Stimulated activated CD8-positive, alpha-beta memory T cell treated with anti-CD3 and anti-CD28 coated beads, Interleukin-4, amount 100 ng/mL, for 24 hours (primary cell): ENCODE measurements at places on chromosomes 3 and 15.

- DNase-seq = no peak
Measured at GRCh38 chr3:28569357-28569756, 220.7 kb upstream of the AZI2 start.

DNA sequence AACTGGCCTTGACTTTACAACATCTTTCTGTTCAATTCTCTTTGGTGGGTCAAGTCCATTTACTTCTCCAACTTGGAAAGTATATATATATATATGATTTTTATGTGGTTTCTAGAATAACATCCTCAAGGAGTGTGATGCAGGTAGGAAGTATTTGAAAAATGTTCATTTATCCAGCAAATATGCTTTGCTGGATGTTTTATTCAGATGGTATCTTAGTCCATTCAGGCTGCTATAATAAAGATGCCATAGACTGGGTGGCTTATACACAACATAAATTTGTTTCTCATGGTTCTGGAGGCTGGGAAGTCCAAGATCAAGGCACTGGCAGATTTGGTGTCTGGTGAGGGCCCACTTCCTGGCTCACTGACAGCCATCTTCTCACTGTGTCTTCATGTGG is 168.7 kb upstream of the RASGRP1 start:
- no peak for DNase-seq

DNA sequence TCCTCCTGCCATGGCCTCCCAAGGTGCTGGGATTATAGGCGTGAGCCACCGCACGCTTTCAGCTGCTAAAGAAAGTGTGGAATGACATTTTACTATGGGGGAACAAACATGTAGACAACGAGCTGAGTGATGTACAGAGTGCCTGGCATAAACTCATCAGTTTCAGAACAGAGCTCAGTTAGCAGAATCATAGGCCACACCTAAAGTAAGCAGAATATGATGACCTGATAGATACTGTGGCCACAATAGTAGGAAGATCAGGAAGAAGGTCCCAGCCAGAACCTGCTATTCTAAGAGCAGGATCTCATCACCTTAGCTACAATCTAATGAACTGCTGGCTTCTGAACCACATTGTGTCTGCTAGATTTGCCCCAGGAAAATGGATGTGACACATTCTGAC is 158.3 kb downstream of the TPRG1 start:
- no peak for DNase-seq

GRCh38 chr3:14256561-14257342 is 78.1 kb downstream of the LSM3 start:
- DNase-seq = no peak

GRCh38 chr3:155704061-155704460 is 40.8 kb downstream of the PLCH1 start:
- DNase-seq = no peak

GRCh38 chr3:8886546-8886945 is 76.7 kb downstream of the RAD18 start:
- no peak for DNase-seq

DNA sequence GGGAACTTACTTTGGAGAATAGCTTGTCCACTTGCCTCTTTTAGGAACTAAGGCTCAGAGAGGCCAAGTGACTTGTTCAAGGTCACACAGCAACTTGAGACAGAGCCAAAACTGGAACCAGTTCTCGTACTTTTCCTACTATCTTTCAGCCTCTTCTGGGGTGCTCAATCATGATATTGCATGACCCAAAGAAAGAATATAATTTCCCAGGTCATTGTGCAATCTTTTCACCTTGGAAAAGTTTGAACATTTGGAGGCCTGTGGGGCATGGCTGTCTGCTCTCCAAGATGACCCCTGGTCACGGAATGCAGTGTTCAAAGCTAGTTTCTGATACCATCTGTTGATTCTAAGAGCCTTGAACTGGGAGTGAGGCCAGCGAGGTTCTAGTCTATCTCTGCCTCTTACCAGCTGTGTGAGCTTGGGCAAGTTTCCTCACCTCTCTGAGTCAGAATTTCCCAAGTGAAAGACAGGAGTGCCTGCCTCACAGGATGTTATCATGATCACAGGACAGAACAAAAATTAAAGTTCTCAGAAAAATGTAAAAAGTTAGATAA is 89.7 kb downstream of the BDH1 start:
- DNase-seq = no peak

DNA sequence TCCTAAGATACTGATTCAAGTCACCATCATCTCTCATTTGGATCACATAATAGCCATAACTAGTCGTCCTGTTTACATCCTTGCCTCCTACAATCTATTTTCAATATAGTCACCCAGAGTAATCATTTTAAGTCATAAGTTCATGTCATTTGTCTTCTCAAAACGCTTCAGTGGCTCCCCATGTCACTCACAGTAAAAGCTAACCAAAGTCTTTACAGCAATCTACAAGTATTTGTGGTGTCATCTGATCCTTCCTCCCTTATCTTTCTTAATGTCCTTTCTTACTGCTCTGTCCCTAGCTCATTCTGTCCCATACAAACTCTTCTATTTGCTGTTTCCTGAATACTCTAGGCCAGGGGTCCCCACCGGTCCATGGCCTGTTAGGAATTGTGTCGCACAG is 28.8 kb downstream of the GBE1 start:
- DNase-seq = no peak

DNA sequence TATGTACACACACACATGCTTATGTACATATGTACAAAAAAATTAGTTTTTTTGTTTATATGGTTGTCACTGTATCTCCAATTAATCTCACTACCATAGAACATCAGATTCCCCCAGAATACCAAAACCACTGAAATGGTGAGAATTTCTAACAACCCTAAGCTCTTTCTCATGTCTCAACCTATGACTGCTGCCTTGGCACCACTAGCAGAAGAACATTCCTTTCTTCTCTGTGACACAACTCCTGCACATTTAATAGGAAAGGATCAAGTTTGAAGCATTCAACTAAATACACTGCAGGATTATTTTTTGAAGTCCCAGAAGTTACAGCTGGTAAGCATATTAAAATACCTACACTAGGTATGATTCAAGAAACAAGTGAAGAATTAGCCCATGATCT is 109.6 kb downstream of the FAM174B start:
- DNase-seq = no peak

- DNase-seq = no peak
Measured at GRCh38 chr3:118980832-118981231, 53.8 kb downstream of the IGSF11 start.

DNA sequence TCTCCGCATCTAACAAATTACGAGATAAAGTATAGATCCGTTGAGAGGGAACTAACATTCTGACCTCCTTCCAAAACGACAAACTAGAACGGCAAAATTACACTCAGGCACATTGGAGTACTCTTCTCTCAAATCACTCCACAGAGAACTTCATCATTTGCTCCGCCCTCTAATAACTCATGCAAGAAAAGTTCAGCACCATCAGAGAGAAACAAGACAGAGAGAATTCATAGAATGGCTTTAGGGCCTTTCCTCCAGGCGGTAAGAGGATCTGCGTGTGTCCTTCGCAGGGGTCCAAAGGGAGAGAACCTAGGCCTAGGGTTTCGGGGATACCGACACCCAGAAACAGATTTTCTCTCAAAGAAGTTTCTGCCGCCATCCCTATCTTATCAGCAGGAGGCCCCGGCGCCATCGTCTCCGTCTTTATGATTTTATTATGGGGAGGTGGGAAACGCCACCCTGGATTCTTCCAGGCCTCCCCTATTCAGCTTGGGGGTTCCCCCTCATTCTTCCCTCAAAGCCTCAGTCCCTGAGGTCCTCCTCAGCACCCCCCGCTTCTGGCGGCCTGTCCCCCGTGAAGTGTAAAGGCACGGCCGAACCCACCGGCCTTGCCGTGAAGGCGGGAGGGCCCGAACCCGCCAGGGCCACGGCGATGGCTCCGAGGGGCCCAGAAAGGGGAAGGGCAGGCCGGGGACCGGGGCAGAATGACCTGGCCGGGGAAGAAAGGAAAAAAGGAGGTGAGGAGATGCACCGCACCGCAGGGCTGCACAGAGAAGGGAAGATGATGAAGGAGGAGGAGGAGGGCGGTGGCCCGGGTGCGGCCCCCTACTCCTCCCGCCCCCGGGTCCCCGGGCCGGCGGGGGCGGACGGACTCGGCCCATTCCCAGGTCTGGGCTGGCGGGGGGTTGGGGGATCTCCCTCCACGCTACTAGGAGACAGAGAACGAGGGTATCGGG is 768 bp downstream of the UBXN7 start:
- peak; percentile 7 for DNase-seq

DNA sequence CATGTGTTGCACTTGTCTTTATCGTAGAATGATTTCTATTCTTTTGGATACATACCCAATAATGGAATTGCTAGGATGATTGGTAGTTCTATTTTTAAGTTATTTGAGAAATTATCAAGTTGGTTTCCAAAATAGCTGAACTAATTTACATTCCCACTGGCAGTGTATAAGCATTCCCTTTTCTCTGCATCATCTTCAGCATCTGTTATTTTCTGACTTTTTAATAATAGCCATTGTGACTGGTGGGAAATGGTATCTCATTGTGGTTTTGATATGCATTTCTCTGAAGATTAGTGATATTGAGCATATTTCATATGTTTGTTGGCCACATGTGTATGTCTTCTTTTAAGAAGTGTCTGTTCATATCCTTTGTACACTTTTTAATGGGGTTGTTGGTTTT is 81.7 kb upstream of the NUDT16 start:
- no peak for DNase-seq

GRCh38 chr15:65374334-65374733 is 3.5 kb downstream of the IGDCC3 start:
- DNase-seq = no peak
